ENCODE measurements at places on chromosomes 7 and 10. TPM values are rescaled to one million over a fixed set of nuclear protein-coding genes. Genes with fewer than 3 reads are reported as not detected.

The AASS gene
- 60.7 TPM for total RNA-seq

The PIP gene
- total RNA-seq = not detected

The ITPRID1 gene
- not detected for total RNA-seq

The LHPP gene
- 6.6 TPM for total RNA-seq

The TAS2R38 gene
- not detected for total RNA-seq

The SORBS1 gene
- 297 TPM for total RNA-seq

The NUB1 gene
- 41.4 TPM for total RNA-seq

The GBX1 gene
- total RNA-seq = not detected

The PTPRE gene
- total RNA-seq = 15.9 TPM

The MAGI2 gene
- 37.4 TPM for total RNA-seq

The WASHC2A gene
- 41.4 TPM for total RNA-seq

The PCLO gene
- total RNA-seq = 6.5 TPM

The SLC16A12 gene
- total RNA-seq = 4.2 TPM

The ERVW-1 gene
- total RNA-seq = not detected

The PPP1R3C gene
- 129 TPM for total RNA-seq

The SRRM3 gene
- 0.58 TPM for total RNA-seq

The LMOD2 gene
- 5.4 TPM for total RNA-seq

The PPA1 gene
- 116 TPM for total RNA-seq

The SPRN gene
- 0.74 TPM for total RNA-seq

The LEP gene
- not detected for total RNA-seq

The PDE1C gene
- total RNA-seq = 20.4 TPM

The LRIT1 gene
- not detected for total RNA-seq

The CRTAC1 gene
- 3.7 TPM for total RNA-seq

The AGAP4 gene
- 17.8 TPM for total RNA-seq

The ACSL5 gene
- 38.8 TPM for total RNA-seq

The TRIM73 gene
- total RNA-seq = 3.8 TPM

All from urinary bladder (tissue), 4 donors.